HCEC 1CT (cell line): ENCODE measurements at places on chromosomes 1 and 21.

- DNase-seq, result no peak
Observed at GRCh38 chr1:2525572-2525919, 850 bp downstream of the PANK4 start.

GRCh38 chr1:184859381-184860105, 104.9 kb upstream of the EDEM3 start:
- DNase-seq, result no peak

DNA sequence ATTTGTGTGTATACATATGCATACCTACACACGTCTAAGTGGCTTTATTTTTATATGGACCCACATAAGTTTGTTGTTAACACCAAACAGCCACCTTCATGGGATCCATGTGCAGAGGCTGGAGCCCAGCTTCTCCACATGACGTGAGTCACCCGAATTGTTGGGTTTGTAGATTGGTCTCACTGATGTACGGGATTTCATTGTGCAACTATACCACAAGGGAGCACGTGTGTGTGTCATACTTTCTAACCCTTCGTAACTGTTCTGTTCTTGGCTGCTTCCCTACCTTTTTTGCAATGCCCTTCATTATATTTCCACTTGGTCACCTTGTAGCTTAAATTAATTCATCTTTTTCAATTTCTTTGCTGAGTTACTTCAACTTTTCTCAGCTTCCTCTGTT, 21.0 kb downstream of the SPRTN start:
- peak; percentile 90 for DNase-seq

DNA sequence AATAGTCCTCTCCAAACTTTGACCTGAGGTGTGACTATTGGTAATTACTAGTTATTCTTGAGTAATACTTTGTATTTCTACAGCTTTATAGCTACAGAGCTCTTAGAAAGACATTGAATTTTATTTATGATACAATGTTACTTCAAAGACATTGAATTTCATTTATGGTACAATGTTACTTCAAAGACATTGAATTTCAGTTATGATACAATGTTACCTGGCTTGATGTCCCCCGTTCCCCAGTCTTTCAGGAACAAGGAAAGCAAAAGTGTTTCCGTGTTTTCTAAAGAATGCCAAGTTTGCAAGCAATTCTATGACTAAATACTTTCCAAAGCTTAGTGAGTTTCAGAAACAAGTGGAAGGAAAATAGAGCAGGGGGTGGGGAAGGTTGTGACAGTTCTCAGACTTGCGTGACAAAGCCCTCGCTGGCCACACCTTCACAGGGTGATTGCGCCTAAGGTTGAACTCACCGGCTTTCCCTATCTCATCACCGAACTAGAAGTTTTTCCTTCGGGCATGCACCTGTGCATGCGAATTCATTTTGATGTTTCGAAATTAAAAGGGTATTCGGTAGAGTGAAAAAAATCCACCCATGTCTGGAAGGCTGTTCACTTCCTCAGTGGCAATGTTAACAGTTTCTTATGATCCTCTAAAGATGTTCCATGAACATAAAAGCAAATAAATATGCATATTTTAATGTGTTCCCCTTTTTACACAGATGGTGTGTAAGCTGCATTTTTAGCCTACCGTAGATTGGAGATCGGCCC, 909 bp upstream of the PAXBP1 start:
- DNase-seq, result no peak

GRCh38 chr1:235873045-235873444, 6.3 kb upstream of the LYST start:
- no peak for DNase-seq

- no peak for DNase-seq
Observed at GRCh38 chr1:44929531-44929930, 56.9 kb downstream of the EIF2B3 start.

DNA sequence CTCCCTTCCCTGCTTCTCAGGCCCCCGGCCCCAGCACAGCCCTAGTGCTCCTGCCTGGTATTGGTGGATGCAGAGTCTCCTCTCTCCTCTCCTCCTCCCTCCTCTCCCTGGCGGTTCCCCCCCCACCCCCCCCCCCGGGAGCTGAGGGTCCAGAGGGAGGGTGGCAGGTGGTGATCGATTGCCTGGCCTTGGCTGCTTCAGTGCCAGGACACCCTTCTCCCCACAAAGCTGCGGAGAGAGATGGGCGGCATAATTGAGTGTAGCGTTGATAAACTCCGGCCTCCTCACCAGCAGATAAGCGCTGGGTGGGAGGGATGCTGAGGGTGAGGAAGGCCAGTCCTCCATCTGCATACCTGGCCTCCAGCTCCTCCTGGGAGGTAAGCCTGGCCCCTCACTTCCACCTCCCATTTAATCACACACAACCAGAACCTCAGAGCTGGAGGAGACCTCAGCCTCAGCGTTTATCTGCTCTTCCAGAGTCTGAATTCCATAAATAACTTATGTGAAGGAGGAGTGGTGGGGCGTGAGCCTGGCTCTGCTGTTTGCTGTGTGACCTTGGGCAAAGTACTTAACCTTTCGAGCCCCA, 60.8 kb downstream of the LRRN2 start:
- DNase-seq, result no peak

DNA sequence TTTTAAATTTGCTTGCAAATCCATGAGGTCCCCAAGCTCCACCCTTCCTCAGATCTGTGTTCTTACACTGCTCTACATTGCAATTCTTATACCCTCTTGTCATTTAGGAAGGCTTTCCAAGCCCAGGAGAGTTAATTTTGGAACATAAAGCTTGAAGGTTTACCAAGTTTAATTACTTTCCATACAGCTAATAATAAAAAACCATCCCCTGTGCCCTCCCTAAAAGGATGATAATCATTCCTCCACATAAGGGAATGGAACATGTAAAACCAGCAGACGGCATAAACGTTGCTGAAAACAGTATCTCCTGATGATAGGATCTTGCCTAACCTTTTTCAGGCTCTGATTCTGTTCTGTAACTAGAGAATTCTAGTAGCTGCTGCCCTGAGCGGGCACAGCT, 23.9 kb upstream of the SIPA1L2 start:
- no peak for DNase-seq

DNA sequence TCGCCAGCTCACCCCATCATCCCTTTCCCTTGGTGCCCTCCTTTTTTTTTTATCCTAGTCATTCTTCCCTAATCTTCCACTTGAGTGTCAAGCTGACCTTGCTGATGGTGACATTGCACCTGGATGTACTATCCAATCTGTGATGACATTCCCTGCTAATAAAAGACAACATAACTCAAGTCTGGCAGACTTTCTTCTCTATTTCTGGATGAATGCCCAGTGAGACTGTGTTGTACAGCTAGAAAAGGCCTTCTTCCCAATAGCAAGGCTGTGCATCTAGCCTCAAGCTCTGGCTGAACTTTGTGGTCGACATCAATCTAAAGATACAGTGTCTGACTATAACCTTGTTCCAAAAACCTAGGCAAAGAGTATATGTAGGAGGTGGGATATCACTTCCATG, 6.4 kb downstream of the IL24 start:
- no peak for DNase-seq

DNA sequence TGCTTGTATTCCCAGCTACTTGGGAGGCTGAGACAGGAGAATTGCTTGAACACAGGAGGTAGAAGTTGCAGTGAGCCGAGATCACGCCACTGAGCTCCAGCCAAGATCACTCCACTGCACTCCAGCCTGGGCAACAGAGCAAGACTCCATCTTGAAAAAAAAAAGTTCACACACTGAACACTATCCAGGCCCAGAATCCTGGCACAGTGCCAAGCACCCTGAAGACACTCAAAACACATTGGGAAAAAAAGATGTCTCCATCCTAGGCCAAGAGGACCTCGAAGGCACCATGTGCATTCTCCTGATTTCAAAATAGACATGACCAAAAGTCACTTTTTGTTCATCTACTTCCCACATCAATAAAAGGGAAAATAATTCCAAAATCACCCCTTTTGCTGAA, 38.7 kb downstream of the SLC9A1 start:
- no peak for DNase-seq

DNA sequence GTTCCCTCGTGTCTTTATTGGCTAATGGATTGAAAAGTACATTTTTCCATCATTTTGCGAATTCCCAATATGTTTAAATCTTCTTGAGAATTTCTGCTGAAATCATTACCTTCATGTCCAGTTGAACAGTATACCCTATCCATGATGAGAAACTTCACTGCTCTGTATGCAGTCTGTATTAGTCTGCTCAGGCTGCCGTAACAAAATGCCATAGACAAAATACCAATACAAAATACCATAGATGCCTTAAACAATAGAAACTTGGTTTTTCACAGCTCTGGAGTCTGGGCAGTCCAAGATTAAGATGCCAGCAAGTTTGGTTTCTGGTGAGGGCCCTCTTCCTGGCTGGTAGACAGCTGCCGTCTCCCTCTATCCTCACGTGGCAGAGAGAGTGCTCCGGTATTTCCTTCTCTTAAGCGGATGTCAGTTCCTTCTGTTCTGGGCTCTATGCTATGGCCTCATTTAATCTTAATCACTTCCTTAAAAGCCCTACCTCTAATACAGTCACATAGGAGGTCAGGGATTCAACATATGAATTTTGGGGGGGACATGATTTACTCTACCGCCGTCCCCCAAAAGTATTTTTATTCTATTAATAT, 27.0 kb downstream of the CXADR start:
- DNase-seq, result no peak

GRCh38 chr1:211517006-211517405, 25.0 kb upstream of the RD3 start:
- no peak for DNase-seq

GRCh38 chr1:34065498-34065897, 99.5 kb downstream of the CSMD2 start:
- DNase-seq, result no peak
